ENCODE measurements at places on chromosomes 5 and 9.

GRCh38 chr5:84259283-84260045 lies 125.2 kb downstream of the EDIL3 start:
- no peak for DNase-seq

- DNase-seq, result no peak
Measured at GRCh38 chr9:132234535-132234934, 72.7 kb downstream of the NTNG2 start.

GRCh38 chr5:136458481-136458880 lies 93.1 kb upstream of the TRPC7 start:
- no peak for DNase-seq

DNA sequence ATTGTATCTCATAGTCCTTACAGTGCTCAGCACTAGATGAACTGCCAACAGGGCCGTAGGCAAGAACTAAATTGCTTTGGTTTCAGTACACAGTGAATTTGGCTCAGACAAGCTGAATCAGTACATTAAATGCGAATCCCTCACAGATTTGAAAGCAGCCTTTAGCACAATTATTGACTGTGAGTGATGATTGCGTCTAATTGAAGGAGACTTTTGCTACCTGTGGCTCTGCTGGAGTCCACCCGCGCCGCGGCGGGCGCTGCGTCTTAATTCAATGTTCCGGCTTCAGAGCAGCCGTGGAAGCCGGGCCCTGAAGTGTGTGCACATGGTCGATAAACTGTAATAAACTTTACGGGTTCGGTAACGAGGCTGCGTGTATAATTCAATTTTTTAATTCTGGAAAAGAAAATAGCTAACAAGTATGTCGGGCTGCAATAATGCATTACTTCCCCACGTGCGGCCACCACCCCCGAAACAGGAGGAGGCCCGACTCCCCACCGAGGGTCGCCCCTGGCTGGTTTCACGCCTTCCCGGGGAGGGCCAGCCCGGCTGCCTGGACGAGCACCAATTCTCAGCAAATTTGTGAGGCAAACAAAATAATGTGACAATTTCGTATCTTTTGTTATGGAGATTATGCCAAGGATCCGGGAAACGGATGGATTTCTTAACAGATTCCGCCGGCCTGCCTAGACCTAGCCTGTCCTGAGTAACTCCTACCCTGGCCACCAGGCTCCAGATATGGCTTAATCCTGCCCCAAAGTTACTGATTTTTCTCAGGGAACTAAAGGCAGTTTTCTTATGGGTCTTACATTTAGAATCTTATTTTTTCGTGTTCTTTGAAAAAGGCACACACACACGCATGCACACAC lies 269.4 kb upstream of the IRX1 start:
- DNase-seq, result no peak

DNA sequence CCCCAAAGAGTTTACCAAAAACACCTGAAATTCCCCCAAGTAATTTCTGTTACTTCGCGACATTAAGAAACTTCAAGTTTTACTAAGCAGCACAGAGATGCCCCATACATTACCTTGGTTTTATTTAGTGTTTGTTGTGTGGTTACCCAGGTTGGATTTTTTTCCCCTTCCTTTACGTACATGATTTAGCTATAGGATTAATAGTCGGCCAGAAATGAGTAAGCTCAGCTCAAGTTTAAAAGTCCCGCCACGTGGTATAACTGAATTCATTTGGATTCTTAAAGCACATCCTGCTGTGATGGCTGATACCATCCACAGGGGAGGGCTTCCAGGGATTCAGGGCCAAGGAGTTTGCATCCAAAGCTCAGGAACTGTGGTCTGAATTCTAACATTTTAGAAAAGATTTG lies 75.9 kb downstream of the DAP start:
- no peak for DNase-seq

DNA sequence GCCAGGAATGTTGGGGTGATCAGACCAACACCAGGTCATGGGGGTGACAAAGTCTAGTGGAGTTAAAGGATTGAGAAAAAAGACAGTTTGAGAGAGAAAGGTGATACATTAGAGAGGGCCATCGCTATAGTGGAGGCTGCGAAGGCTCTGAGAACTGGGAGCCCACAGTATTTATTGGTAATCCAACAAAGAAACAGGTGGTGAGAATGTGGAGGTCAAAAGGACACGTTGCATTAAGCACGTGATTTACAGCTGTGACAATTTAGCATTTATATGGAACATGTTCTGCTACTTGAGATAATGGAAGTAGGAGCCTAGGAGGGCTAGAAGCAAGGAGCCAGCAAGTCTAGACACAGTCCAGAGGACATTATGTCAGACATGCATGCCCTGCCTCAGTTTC lies 2086.5 kb upstream of the C9orf72 start:
- DNase-seq, result no peak

DNA sequence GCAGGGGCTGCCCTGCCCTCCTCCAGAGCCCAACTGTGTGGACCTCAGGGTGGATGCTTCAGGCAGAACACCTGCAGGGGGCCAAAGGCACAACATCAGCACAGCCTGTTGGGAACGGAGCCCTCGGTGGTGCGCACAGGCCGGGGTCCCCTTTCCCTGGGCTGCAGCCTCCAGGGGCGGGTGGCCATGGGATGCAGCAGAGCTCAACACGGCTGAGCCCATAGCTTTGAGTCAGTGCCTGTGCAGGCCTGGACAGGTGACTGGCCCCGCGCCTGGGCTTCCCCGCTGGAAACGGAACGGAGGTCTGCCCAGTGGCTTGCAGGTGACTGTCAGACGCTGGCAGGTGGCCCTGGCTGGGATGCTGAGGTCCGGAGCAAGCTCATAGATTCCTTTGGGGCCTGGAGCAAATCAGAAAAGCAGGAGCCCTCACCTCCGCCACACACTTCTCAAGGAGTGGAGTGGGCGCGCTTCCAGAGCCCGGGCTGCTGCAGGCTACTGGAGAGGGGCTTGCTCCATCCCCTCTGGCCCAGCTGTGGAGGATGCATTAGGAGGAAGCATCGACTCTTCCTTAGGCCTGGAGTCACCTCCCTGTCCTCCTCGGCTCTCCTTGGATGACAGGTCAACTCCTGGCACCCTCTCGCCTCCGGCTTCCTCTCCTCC lies 69.8 kb upstream of the RNU6ATAC start:
- no peak for DNase-seq
